ENCODE measurements at places on chromosomes 7 and 10.
A peak's percentile ranks its signal among the peaks of the same experiment; 100 is the strongest.

DNA sequence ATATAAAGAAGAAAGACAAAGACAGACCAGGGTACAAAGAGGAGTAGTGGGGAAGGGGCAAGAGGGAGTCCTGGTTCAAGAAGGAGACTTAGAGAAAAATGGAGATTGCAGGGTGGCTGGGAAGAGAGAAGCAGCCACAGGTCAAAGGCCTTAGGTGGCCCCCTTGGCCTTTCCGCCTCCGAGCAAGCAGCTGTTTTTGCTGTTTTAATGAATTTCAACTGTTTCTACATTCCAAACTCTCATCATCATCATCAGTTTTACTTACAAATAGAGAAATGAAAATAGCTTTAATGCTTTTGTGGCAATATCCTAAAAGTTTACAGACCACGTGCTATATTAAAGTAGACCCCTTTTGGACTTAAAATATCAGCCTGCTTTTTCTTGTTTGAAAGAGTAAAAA is 399.7 kb downstream of the EXOC4 start:
- no peak for DNase-seq

DNA sequence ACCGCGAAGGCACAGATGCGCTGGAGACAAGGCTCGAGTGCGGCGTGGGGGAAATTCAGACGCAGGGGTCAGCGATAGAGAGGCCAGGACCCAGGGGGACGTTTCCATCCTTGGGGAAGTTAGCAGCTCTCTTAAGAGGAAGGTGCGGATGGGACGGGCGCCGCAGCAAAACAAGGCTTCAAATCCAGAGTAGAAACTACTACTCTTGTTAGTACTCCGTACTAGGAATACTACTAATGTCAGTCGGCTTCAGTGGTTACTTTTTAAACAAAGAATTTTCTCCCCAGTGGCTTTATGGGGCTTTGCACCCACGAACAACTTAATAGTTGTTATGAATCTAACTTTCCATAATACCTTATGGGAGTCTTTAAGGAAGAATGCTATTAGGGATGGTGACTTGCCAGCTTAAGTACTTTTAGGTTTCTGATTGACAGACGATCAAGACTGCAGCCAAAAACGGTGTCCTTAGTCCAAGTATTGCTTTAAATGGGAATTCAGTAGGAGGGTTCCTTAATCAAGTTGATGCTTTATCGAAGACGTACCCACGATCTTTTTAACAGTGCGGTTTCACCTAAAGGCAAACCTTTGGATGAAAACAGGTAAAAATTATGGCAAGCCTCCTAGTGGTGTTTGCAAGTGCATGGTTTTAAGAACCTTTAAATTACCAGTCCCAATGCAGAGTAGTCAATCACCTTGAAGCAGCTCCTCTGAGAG is 812 bp upstream of the IDE start:
- DNase-seq, result no peak

DNA sequence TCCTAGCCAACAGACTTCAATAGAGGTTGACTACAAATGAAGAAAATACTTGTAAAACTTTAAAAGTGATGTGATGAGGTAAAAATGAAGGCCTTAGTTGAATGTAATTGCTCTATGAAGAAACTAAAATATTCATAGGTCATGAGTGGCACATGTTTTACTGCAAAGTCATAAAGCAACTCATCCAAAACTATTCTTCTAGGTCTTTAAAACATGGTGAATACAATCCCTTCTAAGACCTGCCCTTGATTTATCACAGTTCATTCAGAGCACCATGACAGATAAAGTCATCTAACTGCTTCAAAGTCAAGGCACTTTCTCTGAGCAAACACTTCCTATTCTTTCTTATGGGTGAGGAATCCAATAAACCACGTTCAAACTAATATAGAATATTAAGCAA is 713.5 kb downstream of the SORCS1 start:
- DNase-seq, result peak; percentile 58

DNA sequence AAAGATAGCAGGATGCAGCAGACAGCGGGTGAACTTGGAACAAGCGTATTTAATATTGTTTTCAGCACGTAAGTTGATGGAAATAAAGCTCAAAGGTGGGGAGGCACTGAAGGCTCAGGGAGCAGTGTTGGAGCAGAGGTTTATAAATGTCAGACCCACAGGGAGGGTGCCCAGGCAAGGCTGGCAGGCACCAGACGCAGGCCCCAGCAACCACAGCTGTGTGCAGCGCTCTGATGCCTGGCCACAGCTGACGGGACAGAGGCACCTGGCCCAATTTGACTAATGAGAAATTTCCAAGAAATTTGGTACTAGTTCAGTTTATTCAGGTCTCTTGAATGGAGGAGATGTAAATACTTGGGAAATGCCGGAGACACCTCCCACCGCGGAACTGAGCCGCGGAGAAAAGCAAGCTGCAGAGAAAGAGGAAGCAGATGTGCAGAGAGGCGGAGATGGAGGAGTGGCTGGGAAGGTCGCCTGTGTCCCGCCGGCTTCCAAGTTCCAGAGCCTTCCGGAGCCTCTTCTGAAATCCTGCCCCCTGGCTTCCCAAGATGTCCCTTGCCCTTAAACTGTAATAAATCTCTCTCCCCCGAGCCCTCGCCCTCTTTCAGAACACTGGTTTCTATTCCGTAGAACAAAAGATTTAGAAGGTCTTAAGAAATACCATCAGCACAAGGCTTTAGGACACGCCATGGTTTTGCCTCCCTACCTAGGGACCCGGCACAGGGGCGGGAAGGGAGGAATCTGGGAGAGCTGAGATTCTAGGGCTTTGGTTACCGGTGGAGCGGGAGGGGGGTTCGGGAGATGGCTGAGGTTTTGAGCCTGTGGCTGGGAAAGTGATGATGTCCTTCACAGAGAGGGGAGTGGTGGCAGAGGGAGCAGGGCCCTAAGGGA is 38.4 kb upstream of the PLXNA4 start:
- DNase-seq, result no peak

GRCh38 chr10:131946321-131946751 is 35.4 kb downstream of the BNIP3 start:
- peak; percentile 89 for DNase-seq

- DNase-seq, result no peak
Measured at GRCh38 chr7:66953044-66953427, 32.0 kb downstream of the TMEM248 start.

DNA sequence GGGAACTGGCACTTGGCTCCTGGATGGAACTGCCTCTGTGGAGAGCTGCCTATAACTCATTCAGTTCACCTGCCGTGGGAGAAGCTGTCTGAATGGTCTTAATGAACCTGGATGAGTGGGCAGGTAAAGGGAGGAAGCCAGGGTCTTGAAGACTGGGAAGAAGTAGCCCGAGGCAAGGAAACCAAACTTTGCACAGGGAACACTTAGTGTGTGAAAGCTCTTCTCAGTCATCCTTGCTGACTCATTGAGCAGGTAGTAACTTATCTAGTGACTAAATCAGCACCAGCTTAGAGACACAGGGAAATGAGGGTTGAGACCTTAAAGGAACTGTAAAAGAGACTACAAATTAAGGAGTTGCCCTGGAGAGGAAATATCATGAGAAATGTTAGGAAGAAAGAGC is 9.9 kb downstream of the LRRC4 start:
- DNase-seq, result no peak

GRCh38 chr7:132187391-132187790 is 388.9 kb downstream of the PLXNA4 start:
- DNase-seq, result no peak

GRCh38 chr7:79216236-79216635 is 237.2 kb downstream of the MAGI2 start:
- DNase-seq, result no peak

DNA sequence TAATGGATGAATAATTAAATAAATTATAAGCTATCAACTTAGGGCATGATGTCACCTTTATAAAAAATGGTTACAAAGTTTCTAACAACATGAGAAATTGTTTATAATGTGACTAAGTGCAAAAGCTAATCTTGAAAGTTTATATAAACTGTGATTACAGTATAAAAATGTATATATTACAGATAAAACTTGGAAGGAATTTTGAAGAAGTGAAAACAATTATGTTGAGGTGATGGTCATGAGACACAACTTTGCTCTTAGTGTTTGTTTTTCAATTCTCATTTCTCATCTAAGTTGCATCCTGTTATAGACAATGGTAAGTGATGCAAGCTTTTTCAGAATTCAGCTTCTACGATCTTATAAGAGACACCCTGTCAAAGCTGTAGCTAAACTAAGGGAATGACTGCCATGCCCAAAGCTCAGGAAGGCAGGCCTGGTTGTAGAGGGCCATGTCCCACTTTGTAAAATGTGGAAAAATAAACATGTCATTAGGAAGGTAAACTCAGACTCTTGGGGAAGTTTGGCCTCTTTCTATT is 23.9 kb downstream of the MACC1 start:
- no peak for DNase-seq

- DNase-seq, result no peak
Measured at GRCh38 chr7:2028733-2029132, 204.0 kb downstream of the MAD1L1 start.

Data from HS-5 (cell line).